Stimulated activated CD4-positive, alpha-beta T cell treated with anti-CD3 and anti-CD28 coated beads, Interleukin-12 subunit alpha, Interleukin-12 subunit beta, amount 100 ng/mL, for 24 hours (primary cell): ENCODE measurements at places on chromosomes 12 and 14.

DNA sequence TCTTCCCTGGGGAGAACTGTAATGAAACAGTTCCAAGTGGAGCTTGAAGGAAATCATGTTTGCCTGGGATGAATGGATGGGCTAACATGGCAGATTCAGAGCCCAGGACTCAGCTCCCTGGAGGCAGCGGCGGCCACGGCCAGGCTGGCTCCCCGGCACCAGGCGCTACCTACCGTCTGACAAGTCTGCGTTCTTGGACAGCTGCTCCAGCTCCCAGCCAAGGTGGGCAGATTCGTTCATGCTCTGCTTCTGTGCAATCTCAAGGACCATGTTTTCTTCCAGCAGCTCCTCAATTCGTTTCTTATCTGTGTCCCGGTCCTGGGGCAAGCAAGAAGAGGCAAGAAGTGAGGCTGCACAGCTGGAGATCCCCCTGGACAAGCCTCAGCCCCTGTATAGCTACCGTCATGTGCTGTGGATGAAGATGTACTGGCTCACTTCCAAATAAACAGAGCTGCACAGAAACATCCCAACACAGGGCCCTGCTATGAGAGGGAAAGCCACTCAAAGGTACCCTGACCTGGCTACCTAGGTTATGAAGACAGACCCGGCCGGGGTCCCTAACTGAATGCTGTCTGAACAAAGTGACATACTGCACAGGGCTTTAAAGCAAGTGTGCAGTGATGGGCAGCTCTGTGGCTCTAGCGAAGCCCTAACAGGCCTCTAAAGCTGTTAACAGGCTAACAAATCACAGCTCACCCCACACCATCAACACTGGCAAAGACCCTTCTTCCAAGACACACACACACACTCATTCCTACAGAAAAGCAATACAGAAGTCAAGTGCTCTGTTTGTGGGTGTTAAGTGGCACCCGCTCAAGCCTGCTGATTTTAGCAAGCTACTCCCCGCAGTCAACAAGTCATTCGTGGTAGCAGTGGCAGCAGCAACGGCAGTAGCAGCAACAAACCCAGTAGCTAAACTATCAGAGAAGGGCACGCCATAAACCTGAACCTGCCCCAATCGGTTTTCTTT is 80.4 kb upstream of the GPR68 start:
- DNase-seq, result no peak

- DNase-seq, result no peak
Measured at GRCh38 chr12:72270961-72271360, 1.2 kb upstream of the TRHDE start.

DNA sequence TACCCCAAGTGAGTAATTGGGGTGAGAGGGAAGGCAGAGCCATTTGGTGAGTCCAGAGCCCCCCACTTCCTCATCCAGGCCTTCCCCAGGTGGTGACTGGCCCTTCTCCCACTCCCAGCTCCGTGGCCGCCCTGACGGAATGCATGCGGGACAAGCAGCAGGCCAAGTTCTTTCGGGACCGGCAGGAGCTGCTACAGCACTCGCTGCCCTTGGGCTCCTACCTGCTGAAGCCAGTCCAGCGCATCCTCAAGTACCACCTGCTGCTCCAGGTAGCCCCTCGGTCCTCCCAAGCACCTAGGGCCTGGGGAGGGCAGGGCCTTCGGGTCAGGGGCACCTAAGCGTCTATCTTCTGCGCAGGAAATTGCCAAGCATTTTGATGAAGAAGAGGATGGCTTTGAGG is 26.5 kb downstream of the PLEKHG3 start:
- no peak for DNase-seq

DNA sequence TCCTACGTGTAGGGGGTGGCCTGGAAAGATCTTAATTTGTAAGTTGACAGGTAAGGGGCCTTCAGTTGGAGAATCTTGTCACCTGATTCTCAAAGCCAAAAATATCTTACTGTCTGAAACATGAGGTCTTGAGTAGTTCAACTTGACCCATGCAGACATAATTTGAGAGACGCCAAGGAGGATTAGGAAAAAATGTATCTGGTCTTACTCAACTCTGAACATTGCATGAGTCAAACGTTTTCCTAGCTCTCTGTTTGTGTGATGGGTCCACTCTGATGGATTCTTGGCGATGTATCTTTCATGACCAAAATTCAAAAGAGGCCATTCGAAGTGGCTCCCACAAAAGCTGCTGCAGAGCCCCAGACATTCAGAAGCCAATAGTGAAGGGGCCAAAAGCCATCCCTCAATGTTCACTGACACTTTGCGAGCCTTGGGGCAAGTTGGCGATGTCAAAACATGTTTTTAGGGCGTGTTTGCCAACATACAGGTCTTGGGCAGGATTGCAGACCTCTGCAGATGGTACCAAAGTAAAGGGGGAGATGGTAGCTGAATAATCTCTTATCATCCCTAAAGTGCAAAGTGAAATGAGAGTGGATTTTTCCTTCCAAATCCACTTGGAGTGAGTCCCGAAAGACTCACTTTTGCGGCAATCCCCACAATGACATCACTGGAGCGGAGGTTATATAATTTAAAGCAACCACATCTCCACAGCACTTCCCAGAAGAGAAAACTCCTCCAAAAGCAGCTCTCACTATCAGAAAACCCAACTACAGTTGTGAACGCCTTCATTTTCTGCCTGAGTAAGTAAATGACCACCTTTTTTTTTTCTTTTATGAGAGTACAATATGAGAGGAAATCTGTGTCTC is at the start of gene BDKRB1:
BDKRB1 (plus strand) TSS at position 710 of the 866 bp plus-strand sequence. CDS start 7,473 bp downstream, outside the sequence.
- DNase-seq, result no peak

GRCh38 chr12:77696183-77696582 is 134.5 kb upstream of the NAV3 start:
- DNase-seq, result no peak

DNA sequence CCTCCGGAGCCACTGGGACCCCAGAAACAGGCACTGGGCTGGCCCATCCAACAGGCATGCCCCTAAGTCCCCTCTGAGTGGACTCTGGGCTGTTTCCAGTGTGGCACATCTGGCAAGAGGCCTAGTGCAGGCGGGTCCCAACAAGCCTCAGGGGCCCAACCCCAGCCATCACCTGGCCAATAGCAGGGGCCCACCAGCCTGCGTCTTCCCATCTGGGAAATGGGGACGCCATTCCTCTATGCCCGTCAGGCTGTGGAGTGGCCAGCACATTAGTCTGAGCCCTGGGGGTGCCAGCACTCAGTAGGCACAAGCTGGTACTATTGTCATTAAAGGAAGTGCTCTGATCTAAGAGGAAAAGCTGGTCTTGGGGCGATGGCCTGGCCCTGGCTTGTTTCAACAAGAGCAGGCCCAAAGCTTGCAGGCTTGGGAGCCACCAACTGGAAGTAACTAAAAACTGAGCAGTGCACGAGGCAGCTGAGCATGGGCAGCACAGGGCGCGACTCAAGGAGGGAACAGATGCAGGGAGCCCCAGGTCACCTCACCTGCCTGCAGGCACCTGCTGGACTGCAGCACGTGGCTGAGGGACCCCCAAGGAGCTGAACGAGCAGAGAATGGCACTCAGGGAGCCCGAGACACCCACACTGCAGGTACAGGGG is 8.4 kb downstream of the DEGS2 start:
- DNase-seq, result no peak

DNA sequence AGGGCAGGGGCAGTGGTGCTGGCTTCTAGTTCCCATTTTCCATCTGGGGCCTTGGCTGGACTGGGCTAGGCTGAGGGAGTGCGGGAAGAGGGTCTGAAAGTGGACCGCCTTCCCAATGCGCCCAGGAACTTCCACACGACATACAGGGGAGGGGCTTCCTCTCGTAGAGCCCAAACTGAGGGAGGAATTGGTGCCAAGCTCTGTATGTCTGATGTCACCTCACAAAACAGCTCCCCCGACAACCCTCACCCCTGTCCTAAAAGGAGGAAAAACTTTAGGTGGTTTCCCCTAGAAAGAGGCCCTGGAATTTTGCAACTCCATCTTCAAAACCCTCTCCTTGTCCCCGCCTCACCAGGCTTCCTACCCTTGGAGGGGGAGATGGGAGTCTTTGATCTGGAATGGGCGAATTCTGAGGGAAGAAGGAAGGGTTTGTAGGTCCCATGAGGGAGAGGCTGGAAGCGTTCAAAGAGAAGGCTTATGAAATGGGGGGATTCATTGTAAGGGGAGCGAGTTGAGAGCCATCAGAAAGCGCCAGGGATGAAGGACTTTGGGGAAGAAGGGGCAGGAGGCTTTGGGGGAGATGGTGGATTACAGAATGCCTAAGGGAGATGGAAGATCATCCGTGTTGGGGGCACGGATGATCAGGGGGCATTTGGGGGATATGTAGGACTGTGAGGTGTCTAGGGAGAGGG is 844 bp downstream of the GLTP start:
- no peak for DNase-seq

DNA sequence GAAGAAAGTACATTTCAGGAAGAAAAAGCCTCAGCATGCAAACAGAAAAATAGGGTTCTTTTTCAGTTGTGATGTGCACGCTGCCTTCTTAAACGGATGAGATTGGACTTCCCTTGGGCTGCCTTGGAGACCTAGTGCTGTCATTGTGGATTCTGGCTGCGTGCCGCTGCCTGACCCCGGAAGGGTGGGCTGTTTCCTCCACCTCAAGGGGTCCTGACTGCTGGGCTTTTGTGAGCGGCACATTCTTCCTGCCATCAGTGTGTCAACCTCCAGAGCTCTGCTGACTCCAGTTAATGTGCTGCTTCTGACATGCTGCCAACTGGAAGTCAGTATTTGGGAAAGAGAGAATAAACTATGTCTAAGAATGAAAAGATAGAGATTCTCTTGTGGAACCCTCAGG is 25.1 kb downstream of the CCNK start:
- DNase-seq, result no peak

GRCh38 chr12:79351251-79351650 is 339.5 kb downstream of the PAWR start:
- DNase-seq, result no peak

DNA sequence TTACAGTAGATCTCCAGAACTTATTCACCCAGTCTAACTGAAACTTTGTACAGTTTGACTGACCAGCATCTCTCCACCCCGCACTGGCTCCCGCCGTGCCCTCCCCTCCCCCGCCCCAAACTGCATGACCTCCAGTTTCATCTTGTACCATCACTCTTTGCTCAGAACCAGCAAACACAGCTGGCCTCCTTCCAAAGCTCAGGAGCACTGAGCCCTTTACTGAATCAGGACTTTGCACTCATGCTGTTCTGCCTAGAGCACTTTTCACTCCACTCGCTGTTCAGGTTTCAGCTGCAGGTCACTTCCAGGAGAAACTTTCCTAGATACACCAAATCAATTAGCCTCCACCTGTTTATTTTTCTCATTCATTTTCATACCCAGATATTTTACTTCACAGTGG is 455.3 kb upstream of the PDE3A start:
- no peak for DNase-seq

DNA sequence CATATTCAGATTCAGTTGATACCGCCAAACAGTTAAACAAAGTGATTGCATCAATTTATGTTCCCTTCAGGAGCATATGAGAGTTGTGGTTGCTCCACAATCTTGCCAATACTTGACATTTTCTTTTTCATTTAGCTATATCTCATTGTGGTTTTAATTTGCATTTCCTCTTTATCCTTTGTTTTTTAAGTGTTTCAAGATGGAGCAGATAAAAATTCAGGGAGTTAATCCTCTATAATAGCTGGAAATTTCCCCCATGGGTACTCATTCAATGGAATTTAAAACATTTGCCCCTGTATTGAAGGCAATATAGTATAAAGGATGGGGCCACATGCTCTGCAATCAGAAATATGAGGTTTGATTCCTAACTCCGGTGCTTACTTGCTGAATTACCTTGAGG is 1.1 kb upstream of the EXD2 start:
- DNase-seq, result no peak

DNA sequence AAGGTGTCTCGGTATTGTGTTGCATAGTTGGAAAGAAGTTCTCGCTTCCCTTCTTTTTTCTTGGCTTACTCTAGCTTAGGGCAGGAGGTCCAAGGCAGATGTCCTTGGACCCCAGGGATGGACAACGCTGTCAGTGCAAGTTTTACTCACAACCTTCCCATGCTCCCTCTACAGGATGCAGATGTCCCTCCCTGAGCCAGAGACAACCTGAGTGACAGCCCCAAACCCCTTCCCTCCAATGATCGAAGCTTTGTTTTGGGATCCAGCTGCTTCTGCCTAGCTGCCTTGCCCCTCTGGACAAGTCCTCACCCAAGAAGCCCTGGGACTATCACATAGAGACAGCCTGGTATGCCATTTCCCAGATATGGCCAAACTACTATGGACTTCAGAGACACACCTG is 112.0 kb upstream of the RAP1B start:
- DNase-seq, result no peak

GRCh38 chr14:61107869-61108493 is 126.9 kb downstream of the SLC38A6 start:
- no peak for DNase-seq

- no peak for DNase-seq
Measured at GRCh38 chr12:107035733-107036132, 48.8 kb upstream of the MTERF2 start.

- DNase-seq, result no peak
Measured at GRCh38 chr14:50087341-50088116, 28.8 kb downstream of the VCPKMT start.

DNA sequence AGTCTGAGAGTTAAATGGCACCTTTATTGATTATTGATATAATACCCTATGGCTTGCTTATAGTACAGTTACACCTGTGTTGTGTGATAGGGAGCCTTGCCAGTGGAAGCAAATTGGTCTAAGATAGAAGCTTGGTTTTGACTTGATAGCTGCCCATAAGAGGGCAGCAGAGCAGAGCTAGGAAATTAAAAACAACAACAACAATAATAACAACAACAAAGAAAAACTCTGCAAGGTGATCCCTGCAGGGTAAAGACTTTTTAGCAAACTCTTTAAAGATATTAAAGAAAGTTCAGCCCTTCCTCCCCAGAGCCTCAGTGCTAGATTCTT is 18.0 kb upstream of the RNASE10 start:
- DNase-seq, result no peak

GRCh38 chr14:99531251-99532096 is 50.3 kb downstream of the CCNK start:
- DNase-seq, result no peak

- no peak for DNase-seq
Measured at GRCh38 chr12:52697058-52697582, 6.2 kb downstream of the KRT77 start.

DNA sequence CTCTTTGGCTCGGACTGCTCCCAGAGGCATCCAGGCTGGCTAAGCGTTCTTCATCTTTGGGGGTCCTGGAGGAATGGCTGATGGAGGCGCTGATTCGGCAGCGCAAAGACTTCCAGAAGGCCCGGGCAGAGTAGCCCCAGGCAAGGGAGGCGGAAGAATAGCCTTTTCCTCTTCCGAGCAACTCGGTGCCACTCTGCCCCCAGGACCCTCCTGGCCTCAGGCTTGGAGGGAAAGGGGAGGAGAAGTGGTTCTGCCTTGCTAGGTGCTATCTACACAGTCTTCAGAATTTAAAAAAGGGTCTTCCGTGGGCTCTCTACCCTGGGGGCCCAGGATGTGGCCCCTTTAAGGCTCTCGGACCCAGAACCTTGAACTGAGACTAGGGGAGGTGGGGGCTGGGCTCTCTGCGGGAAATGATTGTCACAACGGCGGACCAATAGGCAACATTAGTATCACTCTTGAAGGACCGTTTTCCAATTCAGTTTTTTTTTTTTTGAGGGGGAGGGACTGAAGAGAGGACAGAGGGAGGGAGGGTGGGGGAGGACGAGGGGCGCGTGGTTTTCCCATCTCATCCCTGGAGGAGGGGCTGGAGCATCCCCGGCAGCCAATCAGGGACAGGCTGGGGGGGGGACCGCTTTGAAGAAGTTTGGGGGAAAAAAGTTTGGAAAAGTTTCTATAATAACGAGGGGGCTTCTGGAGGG is at the start of gene NFATC4:
NFATC4 (plus strand) TSS at position 671 of the 698 bp plus-strand sequence. CDS start 157 bp downstream, outside the sequence.
- DNase-seq, result no peak

GRCh38 chr12:108582978-108583770 is 14.7 kb downstream of the TMEM119 start:
- no peak for DNase-seq

GRCh38 chr14:78022059-78022458 is 148.1 kb upstream of the NRXN3 start:
- peak; percentile 1 for DNase-seq
